ENCODE measurements at places on chromosomes 6 and 20.
A peak's percentile ranks its signal among the peaks of the same experiment; 100 is the strongest.

- DNase-seq, result no peak
Measured at GRCh38 chr20:1484438-1485116, 6.6 kb downstream of the SIRPB2 start.

GRCh38 chr20:47355489-47356219 is 845 bp downstream of the ZMYND8 start:
- DNase-seq, result no peak

DNA sequence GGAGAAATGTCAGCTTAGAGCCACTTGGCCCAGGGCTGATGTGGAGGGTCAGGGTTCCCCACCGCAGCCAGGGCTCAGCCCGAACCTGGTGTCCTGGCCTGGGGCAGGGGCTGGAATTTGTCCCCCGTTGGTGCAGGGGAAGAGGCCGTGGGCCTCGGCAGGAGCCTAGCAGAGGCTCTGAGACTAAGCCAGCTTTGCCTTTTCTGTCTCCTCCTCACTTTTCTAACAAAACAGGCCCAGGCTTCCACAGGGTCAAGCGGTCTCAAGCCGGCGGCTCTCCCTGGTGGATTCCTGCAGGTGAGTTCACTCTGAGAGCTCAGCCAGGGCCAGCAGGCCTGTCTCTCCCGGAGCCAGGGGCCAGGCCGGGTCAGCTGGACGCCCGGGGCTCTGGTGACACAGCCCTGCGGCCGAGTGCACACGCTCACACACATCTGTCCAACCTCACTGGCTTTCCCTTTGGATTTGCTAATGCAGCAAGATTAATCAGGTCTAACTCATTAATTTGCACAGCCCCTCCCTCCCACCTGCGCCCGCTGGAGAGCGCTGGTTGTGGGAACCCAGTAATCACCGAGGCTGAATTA is 2.9 kb upstream of the CHRNA4 start:
- no peak for DNase-seq

DNA sequence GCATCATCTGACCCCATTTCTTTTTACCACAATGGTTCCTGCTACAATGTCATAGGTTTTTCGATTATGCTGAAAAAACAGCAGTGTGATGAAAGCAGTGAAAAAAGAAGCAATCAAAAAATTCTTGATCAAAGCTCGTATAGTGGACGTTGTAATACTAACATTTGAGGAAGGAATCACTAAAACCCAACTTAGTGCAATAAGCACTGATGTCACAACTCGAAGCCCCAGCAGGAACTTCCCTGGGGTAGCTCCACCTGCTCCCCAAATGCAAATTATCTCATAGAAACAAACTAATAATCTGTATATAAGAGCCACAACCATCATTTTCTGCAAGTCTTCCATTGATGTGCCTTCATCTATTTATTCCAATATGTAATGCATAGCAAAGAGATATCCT is 285.6 kb upstream of the SGK1 start:
- DNase-seq, result no peak

DNA sequence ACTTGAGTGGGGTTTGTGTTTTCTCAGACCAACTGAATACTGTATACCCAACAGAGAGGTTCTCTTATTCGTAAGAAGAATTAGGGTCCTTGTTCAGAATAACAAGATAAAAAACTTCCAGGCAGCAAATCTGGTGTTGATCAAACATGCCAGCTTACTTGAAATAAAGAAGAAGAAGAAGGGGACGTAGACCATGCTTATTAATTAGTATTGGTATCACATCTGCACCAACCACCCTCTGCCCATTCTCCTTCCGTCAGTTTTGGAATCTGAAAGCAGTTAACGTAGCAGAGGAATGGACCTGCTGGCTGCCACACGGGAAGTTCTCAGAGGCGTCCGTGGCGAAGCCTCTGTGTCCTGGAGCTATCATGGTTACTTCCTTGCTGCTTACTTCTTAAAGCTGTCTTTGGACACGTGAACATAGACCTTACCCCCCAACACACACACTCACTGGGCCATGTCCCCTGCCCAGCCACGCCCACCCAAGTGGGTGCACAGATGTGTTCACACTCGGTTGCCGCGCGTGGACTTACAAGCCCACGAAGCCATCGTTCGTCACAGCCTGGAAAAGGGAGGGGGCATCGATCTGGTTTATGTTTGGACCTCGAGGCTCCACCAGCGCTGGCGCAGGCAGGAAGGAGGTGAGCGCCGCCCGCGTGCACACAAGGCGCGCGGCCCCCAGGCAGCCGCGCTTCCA is 4.1 kb upstream of the DLL1 start:
- peak; percentile 56 for DNase-seq

GRCh38 chr20:56955680-56956079 is 310.8 kb downstream of the BMP7 start:
- DNase-seq, result no peak

DNA sequence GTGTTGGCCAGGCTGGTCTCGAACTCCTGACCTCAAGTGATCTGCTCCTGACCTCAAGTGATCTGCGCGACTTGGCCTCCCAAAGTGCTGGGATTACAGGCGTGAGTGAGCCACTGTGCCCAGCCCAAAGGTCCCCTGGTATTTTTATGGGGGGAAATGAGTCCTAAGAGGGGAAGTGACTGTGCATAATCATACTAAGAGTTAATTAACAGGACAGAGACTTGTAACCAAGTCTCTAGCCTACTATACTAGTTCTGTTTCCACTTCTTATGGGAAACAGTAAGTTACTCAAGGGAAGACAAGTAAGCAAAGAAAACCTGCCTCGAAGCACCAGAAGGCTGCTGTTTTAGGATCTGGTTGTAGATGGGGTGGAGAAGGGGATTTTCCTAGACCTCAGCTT is 27.9 kb downstream of the TCF15 start:
- no peak for DNase-seq

DNA sequence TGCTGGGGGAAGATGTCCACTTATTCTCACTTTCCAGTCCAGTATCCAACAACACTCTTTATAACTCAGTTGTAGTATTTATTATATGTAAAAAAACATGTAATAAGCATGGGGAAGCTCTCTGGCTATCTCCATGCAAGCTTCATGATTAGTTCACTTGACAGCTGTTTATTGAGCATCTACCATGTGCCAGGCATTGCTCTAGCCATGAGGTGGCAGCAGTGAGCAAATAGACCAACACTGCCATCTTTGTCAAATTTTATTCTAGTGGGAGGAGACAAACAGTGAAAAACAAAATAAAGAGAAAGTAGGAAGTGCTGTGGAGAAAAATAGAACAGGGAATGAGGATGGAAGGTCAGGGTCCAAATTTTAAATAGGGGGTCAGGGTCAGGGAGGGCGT is 131.8 kb downstream of the CFAP61 start:
- no peak for DNase-seq

- DNase-seq, result no peak
Measured at GRCh38 chr6:42339991-42340401, 111.7 kb downstream of the TRERF1 start.

- DNase-seq, result no peak
Measured at GRCh38 chr6:12481292-12481691, 191.1 kb downstream of the EDN1 start.

DNA sequence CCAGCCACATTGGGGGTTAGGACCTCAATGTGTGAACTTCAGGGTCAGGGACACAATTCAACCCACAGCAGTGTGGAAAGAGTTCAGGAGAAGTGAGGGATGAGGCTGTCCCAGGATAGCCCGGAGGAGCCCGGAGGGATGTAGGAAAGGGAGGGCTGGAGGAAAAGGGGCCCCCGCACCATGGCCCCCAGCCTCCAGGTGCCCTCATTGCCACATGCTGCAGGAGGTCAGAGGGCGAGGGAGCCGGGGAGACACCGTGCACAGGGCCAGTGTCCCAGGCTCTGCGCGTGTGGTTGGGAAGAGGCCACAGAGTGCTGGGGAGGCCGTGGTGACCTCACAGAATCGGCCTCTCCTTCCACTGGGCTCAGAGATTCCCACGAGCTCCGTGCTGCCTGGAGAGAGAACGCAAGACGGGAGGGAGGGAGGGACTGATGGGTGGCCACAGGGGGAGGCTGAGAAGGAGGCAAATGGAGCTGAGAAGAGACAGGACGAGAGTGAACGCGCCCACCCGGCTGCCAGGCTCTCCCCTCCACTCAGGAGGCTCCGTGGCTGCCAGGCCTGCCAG is 215.1 kb downstream of the DLL1 start:
- peak; percentile 37 for DNase-seq
